Mesothelial cell of epicardium (in vitro differentiated cells): ENCODE measurements at places on chromosomes 3 and 15. TPM values are rescaled to one million over a fixed set of nuclear protein-coding genes. Genes with fewer than 3 reads are reported as not detected.

RFT1 gene
- total RNA-seq, result 27.7 to 30.4 TPM (median 28.3 TPM) in 3 replicates

EXOSC7 gene
- total RNA-seq, result 53.6 TPM in 3 replicates

RETNLB gene
- total RNA-seq, result not detected in 3 replicates

NR1I2 gene
- total RNA-seq, result 0.07 to 0.20 TPM (median 0.11 TPM) in 3 replicates

STT3B gene
- total RNA-seq, result 206 to 214 TPM (median 210 TPM) in 3 replicates

PIK3R4 gene
- total RNA-seq, result 24.7 to 27.6 TPM (median 26.6 TPM) in 3 replicates

ANKDD1A gene
- 3.7 to 4.1 TPM (median 4.1 TPM) in 3 replicates for total RNA-seq

CCR8 gene
- not detected in 3 replicates for total RNA-seq

DNAJC13 gene
- total RNA-seq, result 34.2 to 37.8 TPM (median 37.6 TPM) in 3 replicates
